ENCODE measurements at places on chromosomes 16 and 17.

GRCh38 chr17:33292201-33292980 is 704 bp downstream of the ASIC2 start:
- no peak for DNase-seq

DNA sequence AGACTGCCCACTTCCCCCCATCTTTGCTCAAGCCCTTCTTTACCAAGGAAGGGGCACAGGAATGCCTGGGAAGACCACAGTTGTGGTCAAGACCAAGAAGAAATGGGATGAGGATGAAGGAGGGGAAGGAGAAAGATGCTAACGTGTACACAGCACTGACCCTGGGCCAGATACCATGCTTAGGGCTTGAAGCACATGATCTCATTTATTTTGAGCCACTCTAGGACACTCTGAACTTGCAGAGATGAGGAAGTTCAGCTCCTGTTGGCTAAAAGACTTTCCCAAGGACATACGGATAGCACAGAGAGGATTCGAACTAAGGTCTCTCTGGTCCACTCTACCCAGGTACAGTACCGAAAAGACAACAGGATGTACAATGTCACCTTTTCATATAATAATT is 42.6 kb downstream of the PIK3R5 start:
- no peak for DNase-seq

- peak; percentile 99 for DNase-seq
These were observed 453 bp upstream of the MYH10 start for GRCh38 chr17:8630802-8631553.

- no peak for DNase-seq
These were observed 86.2 kb downstream of the ABCC6 start for GRCh38 chr16:16137110-16137509.

- DNase-seq, result no peak
These were observed 6.0 kb upstream of the ASIC2 start for GRCh38 chr17:33299115-33299514.

- no peak for DNase-seq
These were observed 265.2 kb downstream of the XYLT1 start for GRCh38 chr16:17205279-17206211.

DNA sequence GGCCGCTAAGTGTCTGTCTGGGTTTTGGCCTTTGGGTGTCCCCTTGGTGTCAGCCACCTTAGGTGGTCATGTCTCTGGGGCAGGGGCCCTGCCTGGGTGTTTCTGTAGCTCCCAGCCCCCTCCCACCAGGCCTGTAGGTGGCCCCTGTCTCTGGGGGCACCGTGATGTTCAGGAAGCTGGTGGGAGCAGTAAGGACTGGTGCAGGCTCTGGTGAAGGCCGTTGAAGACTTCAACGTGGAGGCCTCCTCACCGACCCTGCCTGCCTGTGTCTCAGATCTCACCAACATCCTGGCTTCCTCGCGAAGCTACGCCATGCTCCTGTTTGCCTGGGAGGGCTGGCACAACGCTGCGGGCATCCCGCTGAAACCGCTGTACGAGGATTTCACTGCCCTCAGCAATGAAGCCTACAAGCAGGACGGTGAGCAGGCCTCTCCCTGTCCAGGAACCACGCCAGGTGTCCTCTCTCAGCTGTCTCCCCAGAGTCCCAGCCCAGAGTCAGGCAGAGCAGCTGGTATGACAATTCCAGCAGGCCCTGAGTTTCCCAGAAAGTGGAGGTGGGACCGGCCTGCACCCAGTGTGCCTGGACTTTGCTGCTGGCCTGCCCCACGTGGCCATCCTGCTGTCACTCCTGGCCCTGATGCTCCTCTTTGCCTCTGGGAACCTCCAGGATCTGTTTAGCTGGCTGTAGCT is 2.8 kb downstream of the ACE start:
- no peak for DNase-seq

- DNase-seq, result no peak
These were observed 94.9 kb downstream of the TMEM132E start for GRCh38 chr17:34673995-34674890.

DNA sequence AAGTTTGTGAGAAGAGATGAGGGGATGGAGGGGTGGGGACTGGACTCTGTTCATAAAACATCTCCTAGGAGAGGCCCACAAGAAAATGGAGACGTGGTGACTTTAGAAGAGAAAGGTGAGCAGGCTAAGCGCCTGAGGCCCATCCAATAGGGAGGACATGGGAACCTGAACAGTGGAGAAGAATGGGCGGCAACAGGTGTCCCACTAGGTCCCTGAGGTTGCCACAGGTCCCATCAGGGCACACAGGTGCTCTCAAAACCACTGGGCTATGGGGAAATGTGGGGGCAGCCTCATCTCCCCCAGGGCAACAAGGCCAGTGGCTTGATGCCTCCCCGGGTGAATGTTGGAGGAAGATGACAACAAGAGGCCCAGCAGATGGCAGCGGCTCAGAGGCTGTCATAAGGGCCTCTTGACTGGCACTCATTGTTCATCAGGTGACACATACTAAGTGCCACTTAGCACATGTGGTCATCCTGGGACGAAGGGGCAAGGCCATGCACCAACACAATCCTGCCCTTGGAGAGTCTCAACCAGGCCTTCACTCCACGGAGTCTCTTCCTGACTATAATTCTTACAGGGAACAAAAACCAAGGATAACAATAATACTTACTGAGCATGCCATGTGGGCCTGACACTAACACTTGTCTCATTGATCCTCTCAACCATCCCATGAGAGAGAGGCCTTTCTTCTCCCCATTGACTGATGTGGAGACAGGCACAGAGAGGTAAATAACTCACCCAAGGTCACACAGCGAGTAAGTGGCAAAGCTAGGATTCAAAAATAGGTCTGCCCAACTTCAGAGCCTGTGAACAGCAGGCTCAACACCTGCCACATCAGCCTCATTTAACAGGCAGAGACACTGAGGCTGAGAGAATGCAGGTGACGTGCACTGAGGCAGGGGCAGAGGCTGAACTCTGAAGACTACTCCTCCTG is 38.0 kb downstream of the CUEDC1 start:
- no peak for DNase-seq

DNA sequence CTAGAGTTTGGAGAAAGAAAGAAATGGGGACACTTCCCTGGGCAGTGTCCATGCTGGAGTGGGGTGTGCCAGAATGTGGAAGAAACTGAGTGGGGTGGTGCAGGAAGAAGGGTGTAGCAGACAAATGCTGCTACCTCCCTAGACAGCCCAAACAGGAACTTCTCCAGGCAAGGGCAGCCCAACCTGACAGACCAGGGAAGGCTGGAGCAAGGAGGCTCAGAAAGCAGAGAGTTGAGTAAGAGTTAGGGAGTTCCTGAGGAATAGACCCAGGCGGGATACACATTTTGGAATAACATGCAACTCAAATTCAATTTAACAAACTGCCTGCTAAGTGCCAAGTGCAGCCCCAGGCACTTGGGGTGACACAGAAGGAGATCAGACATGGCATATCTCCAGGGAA is 1.0 kb upstream of the MYO18A start:
- no peak for DNase-seq

DNA sequence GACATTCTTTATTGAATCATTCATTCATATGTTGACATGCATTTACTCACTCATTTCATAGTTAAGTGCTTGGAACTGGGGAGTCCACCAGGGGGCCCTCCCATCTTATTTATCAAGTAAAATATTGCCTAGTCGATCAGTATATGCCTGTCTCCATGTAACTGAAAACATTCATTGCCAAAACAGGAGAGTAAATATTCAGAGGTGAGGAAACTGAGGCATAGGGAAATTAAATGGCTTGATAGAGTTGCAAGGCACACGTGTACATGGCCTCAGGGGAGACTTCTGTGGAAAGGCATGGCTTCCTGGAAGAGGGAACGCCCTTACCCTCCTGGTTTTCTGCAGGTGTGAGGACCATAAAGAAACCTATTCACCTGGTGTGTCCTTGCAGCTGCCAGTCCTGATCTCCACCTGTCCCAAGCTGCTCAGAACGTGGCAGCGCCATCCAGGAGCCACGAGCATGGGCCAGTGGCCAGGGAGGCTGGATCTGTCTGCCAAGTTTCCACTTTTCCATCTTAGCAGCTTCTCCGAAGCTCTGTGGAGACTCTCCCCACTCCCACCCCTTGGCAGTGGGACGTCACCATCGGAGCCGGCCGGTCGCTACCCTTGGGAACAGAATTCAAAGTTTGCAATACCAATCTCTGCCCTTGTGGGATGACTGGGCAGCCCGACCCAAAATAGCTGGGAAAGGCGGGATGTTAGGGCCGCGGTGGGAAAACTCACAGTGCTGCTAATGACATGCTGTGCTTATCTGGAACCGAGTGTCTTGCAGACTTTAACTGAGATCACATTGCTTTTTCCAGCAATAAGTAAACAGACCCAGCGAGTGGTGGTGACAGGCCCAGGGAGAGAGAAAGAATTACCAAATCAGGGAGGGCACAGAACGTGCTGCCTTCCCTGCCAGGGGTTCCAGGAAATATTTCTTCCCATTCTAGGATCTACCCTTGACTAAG is 4.1 kb upstream of the C1QTNF1 start:
- peak; percentile 45 for DNase-seq

- no peak for DNase-seq
These were observed 84.5 kb downstream of the ABR start for GRCh38 chr17:1095090-1095852.

GRCh38 chr17:9255833-9256232 is 234.5 kb downstream of the NTN1 start:
- no peak for DNase-seq

DNA sequence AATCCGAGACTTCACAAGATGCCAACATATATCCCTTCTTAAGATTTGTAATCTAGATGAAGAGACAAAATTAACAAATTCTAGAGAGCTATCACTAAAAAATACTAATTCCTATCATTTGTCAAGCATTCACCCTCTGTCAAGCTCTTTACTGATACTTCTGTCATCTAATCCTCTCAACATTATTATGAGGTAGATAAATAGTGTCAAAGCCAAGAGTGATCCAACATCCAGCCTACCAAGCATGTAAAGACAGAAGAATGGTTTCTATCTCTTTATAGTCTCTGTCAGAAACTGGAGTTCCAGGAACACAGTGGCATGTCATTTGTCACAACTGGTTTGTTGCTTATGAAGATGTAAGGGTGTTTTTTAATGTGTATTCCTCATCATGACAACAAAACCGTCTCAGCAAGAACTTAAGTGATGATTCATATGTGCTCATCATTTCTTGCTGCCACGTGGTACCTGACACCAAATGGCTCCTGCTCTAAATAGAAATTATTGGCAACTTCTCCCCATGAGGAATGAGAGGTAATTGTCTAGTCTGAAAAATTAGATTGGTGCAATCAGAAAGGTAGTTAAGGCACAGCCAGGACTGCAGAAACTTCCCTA is 196.8 kb downstream of the TOX3 start:
- DNase-seq, result no peak

GRCh38 chr16:87202346-87202745 is 114.8 kb downstream of the C16orf95 start:
- DNase-seq, result no peak

GRCh38 chr17:75605790-75606189 is 18.2 kb downstream of the MYO15B start:
- no peak for DNase-seq

DNA sequence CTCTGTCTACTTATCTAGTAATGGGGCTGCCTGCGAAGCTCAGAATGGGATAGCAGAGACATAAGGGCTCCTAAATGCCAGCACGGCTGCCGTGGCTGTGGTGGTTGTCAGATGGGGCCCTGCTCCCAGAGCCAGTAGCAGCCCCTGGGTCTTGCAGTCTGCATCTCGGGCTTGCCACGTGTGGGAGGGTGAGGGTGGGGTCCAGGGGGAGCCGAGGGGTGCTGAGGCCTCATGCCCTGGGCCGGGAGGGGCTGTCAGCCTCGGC is 88.8 kb upstream of the GSE1 start:
- DNase-seq, result no peak

GRCh38 chr17:50110591-50111349 is 15.6 kb downstream of the PDK2 start:
- no peak for DNase-seq

- DNase-seq, result no peak
These were observed 140.0 kb downstream of the IRF8 start for GRCh38 chr16:86038926-86039310.

DNA sequence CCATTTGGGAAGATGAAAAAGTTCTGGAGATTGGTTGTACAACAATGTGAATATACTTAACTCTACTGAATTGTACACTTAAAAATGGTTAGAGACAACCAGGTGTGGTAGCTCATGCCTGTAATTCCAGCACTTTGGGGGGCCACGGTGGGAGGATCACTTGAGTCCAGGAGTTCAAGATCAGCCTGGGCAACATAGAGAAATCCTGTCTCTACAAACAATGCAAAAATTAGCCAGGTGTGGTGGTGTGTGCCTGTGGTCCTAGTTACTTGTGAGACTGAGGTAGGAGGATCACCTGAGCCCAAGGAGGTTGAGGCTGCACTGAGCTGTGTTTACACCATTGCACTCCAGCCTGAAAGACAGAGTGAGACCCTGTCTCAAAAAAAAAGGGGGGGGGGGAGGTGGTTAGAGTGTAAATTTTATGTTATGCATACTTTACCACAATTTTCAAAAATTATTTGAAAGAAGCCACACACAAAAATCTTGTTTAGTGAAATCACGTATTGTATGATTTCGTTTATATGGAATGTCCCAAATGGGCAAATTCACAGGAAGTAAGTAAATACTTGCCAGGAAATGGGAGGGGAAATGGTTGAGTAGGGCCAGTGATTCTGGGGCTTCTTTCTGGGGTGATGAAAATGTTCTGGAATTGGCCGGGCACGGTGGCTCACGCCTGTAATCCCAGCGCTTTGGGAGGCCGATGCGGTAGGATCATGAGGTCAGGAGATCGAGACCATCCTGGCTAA is 37.1 kb upstream of the AMZ2 start:
- no peak for DNase-seq

- DNase-seq, result no peak
These were observed 18.6 kb upstream of the C16orf78 start for GRCh38 chr16:49354991-49355390.

DNA sequence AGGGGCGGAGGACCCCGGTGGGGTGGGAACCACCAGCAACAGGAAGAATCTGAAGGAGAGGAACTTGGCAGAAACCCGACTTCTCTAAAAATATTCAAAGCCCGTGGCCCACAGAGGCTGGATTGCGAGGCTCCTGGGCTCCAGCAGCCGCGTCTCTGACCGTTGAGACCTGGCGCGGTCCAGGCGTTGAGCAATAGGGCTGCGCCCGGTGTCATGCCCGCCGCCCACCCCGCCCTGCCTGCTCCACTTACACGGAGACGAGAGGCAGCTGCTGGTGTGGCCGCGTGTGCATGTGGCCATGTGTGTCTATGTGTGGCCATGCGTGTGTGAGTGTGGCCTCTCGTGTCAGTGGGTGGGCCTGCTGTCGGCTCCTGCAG is 83.6 kb downstream of the IRF8 start:
- no peak for DNase-seq

GRCh38 chr16:20884240-20884556 is 16.0 kb downstream of the DCUN1D3 start:
- no peak for DNase-seq

GRCh38 chr17:30225112-30225511 is 10.4 kb downstream of the SLC6A4 start:
- DNase-seq, result no peak

DNA sequence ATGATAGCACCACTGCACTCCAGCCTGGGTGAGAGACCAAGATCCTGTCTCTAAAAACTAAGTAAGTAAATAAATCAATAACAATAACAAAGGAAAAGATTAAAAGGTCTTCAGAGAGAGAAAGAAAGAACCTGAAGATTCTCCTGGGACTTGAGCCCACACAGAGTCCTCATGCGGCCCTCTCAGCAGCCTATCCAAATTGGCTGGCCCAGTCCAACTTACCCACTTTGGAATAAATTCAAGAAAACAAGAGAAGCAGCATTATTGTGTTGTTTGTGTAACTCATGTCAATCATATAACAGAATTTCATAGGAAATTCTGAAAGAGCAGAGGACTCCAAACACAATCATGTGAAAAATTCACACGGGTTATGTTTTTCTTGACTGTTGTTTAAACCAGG is 3.8 kb downstream of the SLX4 start:
- DNase-seq, result no peak

- peak; percentile 85 for DNase-seq
These were observed 6.1 kb upstream of the STAC2 start for GRCh38 chr17:39231591-39232551.

All from OCI-LY7 (cell line).